ENCODE measurements at places on chromosomes 1 and 21.

DNA sequence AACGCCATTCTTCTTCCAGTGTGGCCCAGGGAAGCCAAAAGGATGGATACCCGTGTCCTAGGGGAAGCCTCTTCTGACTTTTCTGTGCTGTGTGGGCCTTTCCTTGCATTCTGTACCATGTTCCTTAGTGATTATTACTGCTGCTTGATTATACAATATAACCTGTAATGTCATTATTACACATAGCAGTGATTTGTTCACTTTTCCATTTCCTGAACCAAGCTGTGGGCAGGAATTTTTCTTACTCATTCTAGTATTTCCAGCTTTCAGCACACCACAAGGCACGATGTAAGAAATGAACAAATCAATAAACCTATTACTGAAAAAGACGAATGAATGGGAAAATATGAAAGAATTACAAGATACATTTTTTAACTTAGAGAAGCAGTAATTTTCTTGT is 8.4 kb upstream of the USP33 start:
- DNase-seq = no peak

- no peak for DNase-seq
These were observed 110.1 kb downstream of the VPS13D start for GRCh38 chr1:12339811-12340543.

- DNase-seq = no peak
These were observed 4.3 kb downstream of the MFN2 start for GRCh38 chr1:11984576-11984975.

DNA sequence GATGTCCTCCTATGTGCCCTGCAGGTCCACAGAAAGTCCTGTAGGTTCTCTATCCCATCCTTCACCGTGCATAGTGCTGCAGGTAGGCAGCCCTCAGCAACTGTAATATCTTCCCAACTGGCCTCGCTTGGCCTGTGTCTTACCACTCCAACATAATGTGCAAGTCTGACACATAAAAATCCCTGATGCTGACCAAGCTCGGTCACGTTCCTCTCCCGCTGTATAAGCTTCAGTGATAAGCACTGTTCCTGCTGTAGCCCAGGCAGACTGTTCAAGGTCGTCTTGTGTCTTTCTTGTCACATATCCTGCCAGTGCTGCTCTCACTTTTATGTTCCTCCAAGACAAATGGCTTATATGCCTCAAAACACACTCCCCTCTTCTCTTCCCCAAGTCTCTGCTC is 19.4 kb upstream of the KCNE1 start:
- no peak for DNase-seq

- DNase-seq = peak; percentile 35
These were observed 14.0 kb downstream of the SLC37A1 start for GRCh38 chr21:42527489-42528158.

- no peak for DNase-seq
These were observed 19.0 kb upstream of the DOCK7 start for GRCh38 chr1:62706985-62707743.

- DNase-seq = no peak
These were observed 4.3 kb downstream of the FAM89A start for GRCh38 chr1:231035799-231036198.

- no peak for DNase-seq
These were observed 54.1 kb downstream of the SLC35D1 start for GRCh38 chr1:66999640-67000400.

DNA sequence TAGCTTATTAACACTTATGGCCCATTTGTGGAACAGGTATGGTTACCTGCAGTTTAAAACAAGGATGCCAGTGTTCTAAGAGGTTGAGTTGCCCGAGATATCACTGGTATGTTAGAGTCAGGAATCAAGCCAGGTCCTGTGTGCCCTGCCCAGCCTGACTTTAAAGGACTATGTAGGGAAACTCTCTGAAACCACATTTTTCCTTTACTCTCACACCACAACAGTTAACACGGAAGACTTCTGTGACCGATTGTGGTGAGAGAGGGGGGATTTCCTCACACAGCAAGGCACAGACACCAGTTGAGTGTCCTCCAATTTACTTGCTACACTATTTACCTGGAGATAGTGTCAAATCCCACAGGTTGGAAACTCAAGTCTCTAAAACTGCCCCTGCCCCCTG is 47.8 kb downstream of the UCK2 start:
- DNase-seq = no peak

- DNase-seq = no peak
These were observed 118.8 kb downstream of the PSMG1 start for GRCh38 chr21:39064325-39065012.

GRCh38 chr1:204296431-204296988 is 63.2 kb downstream of the PLEKHA6 start:
- no peak for DNase-seq

DNA sequence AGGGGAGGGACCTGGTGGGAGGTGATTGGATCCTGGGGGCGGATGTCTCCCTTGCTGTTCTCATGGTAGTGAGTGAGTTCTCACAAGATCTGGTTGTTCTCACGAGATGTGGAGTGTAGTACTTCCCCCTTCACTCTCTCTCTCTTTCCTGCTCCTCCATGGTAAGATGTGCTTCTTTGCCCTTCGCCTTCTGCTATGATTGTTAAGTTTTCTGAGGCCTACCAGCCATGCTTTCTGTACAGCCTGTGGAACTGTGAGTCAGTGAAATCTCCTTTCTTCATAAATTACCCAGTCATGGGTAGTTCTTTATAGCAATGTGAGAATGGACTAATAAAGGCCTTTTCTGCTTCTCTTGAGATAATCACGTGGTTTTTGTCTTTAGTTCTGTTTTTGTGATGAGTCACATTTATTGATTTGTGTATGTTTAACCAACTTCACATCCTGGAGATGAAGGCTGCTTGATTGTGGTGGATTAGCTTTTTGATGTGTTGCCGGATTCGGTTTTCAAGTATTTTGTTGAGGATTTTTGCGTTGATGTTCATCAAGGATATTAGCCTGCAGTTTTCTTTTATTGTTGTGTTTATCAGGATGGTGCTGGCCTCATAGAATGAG is 45.5 kb downstream of the RABGAP1L start:
- peak; percentile 14 for DNase-seq

GRCh38 chr1:203051841-203052324 is 25.6 kb downstream of the PPFIA4 start:
- no peak for DNase-seq

GRCh38 chr1:116159177-116159576 is 48.0 kb downstream of the MAB21L3 start:
- no peak for DNase-seq

- DNase-seq = peak; percentile 68
These were observed 9.7 kb downstream of the CD2 start for GRCh38 chr1:116763787-116764465.

- no peak for DNase-seq
These were observed 20.5 kb upstream of the YRDC start for GRCh38 chr1:37828410-37829074.

GRCh38 chr21:33850401-33850800 is 65.2 kb downstream of the ATP5PO start:
- no peak for DNase-seq

GRCh38 chr21:41315726-41316125 is 875 bp upstream of the FAM3B start:
- no peak for DNase-seq

DNA sequence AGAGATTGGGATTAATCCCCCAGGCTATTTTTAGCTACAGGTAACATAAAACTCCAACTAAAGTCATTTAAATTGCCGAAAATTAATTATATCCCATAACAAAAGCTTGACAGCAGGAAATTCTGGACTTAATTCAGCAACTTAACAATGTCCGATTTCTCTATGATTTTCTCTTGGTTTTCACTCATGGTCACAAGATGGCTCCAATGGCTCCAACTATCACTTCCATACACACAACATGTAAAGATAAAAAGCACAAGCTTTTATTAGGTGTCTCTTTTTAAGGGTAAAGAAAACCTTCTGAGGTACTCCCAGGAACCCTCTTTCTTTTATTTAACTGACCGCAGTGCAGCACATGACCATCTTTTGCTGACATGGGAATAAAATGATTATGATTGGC is 363.5 kb upstream of the PTBP2 start:
- no peak for DNase-seq

Data from stimulated activated naive CD4-positive, alpha-beta T cell treated with Interleukin-2 at 50 U/mL for 16 hours (primary cell).